Ammon's horn (tissue), 1 donor: ENCODE measurements at places on chromosomes 3 and 15.

DNA sequence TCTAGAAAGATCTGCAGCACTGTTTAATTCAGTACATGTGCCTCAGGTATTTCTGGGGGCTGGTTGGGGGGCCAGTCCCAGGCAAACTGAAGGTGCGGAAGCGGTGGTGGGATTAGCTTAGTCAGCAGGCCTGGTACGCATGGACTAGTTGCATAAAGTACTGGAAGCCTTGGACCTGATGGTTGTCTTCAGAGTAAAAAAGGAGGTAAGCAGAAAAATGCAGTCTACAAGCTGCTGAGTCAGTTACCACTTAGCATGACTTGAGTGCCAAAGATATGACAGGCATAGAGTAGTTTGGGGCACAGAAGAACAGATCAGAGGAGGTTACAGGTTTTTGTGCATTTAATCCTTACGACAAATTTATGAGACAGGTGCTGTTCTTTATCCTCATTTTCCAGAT, 19.9 kb upstream of the GOLGA8J start:
- DNase-seq, result no peak

- no peak for DNase-seq
Observed at GRCh38 chr3:53161820-53162671, 1.0 kb downstream of the PRKCD start.

DNA sequence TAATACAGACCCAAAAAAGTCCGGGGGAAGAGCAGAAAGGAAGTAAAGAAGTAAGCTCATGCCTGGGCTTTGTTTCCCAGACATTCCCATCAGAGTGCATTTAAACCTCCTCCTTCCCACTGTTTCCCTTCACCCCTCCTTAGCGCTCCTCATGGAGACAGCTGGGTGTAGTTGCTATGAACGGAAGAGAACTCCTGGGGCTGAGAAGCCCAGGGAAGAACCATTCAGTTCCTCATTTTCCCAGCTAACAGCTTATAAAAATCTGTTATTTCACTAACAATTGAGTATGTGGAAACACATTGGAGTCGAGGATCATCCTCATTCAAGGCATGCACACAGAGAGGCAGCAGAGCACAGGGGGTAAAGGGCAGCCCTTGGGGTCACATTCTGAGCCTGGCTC, 299.3 kb downstream of the SHQ1 start:
- peak; percentile 12 for DNase-seq

GRCh38 chr3:166304584-166304983, 467.4 kb upstream of the BCHE start:
- DNase-seq, result no peak

DNA sequence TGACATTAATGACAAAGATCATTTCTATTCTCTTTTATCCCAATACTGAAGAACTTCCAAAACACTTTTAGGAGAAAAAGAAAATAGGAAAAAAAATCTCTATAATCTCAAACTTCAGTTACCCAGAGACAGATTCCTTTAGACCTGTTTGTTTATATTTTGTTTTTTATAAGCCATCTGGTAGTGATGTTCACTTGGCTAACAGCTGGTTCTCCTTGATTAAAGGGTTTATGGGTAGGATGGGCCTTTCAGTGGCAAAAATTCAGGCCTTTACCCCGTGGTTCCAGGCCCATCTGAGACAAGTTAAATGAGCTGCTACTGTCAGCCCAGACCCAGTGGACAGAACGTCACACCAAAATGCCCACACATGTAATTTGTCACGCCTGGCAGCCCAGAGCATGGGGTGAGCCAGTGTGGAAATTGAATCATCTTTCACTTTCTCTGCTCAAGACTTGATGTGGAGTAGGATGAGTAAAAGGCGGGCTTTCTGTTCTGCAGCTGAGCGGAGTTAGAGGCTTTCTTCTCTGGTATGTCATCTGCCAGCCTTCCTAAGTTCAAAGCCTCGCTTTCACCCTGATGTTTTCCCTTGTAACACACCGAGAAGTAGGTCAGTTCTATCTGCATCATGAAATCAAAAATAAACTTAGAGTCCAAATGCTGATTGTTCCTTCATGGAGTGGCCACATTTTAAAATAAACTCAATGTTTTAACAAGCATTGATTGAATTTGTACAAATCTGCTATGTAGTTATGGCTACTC, 62.5 kb upstream of the SKOR1 start:
- DNase-seq, result no peak

GRCh38 chr3:159322322-159322939, 520.6 kb downstream of the MFSD1 start:
- peak; percentile 11 for DNase-seq

GRCh38 chr15:67048281-67049279, 16.8 kb upstream of the SMAD3 start:
- DNase-seq, result no peak

DNA sequence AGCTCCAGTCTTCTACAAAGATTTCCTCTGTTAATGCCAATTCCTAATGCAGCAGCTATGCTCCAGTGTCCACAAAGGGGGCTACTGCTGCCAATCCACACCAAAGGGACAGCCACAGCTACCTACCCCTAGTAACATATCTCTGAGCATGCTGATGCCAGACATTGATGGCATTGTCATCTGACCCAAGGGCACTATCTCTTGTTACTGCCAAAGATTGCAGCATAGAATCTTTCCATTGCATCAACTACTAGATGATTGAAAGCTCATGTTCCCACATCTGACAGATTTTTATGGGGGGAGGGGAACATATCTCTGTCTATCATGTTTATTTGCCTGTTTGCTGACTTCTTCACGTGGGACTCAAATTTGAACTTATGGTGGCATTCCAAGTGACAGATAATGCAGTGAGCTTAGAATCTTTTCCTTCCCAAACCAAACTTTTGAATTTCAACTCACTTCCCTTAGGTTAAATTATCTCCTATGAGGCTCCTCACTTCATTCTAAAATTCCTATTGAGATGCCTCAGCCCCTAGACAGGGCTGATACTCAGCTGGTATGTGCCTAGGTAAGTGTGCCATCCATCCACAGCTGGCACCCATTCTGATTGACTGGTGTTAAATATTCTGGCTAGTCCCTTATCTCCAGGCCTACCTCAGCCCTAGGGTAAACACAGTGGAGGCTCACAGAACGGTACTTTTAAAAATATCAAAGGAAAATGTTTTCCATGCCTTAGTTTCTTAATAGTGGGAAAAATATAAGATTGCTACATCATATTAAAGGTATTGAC, 100.3 kb downstream of the STRIT1 start:
- DNase-seq, result no peak

- DNase-seq, result no peak
Observed at GRCh38 chr3:56025326-56025725, 442.9 kb downstream of the ERC2 start.

- no peak for DNase-seq
Observed at GRCh38 chr3:5301651-5302297, 114.3 kb downstream of the EDEM1 start.

- DNase-seq, result no peak
Observed at GRCh38 chr15:33358306-33358705, 47.5 kb downstream of the RYR3 start.

DNA sequence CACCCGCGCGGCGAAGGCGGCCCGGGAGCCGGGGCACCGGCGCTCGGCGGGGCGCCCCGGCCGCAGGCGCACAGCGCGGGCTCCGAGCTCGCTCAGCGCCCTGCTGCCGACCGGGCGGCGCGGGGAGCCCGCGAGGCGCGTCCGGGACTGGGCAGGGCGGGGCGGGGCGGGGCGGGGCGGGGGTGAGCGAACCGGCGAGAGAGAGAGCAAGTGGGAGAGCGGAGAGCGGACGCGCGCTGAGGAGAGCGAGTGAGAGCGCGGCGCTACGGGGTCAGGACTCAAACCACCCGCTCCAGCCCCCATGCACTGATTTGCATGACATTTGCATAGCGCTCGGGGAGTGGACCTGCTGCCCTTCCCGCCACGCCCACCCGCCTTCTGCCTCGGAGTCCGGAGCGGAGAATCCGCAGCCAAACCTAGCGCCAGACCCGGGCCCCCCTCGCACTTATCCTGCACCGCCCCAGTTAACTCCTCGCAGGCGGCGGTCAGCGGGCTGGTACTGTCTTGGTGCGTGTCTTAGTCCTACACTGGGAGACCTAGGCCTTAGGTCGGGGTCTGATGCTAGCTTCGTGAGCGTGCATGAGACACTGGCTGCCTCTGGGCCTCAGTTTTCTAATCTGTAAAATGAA, at the start of gene MYLK:
TSS of gene MYLK (minus strand) at position 130 of the 629 bp plus-strand sequence. CDS start 90,491 bp downstream, outside the sequence.
- DNase-seq, result peak; percentile 20
